ENCODE measurements at places on chromosomes 2 and 18.

- DNase-seq, result no peak
These were observed 551.4 kb upstream of the SLC39A10 start for GRCh38 chr2:195105581-195105980.

DNA sequence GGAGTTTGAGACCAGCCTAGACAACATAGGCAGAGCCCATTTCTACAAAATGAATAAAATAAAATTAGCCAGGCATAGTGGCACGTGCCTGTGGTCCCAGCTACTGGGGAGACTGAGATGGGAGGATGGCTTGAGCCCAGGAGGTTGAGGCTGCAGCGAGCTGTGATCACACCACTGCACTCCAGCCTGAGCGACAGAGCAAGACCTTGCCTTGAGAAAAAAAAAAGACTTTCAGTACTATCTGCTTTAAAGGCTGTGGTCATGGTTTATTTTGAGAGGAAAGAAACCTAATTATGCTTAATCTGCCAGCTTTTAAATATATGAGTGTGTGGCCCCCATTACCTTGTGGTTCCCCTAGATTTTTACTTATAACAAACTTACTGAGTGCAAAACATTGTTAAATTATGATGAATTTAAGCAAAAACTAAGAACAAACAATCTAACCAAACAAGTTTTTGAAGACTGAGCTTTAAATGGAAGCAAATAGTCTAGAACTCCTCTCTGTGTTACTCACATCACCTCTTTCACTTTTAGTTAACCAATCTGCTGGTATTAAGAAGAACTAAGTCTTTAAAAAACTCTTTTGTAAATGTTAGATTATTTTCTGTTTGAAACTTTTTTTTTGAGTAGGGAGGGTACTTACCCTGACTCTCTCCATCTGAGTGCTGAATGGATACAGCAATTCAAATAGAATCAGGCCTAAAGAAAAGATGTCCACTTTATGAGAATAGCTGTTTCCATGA, 65.4 kb downstream of the EIF2AK3 start:
- no peak for DNase-seq

GRCh38 chr2:195251214-195251613, 405.8 kb upstream of the SLC39A10 start:
- peak; percentile 25 for DNase-seq

DNA sequence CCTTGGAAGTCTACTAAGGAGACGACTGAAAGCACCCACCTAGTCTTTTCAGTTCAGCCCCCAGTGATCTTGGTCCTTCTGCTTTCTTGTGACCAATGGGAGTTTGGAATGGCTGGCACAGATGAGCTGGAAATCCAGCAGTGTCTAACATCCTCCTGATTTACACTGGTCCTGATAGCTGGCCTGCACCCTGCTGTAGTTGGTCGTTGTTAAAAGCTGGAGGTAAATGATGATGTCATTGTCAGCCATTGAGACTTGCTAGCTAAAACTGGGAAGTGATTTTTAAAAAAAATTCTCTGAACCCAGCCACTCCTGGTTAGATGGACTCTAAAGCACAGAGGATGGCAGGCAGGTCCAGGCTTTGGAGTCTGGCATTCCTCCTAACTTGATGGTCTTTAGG, 19.3 kb downstream of the CCT7 start:
- DNase-seq, result no peak

- no peak for DNase-seq
These were observed 134.1 kb downstream of the CNTNAP5 start for GRCh38 chr2:124159166-124159565.

GRCh38 chr2:172102391-172103359, at the start of gene DLX2:
Gene DLX2, minus strand, starts transcription at chr2:172102900. Its CDS starts 362 bp downstream, at chr2:172102538.
- DNase-seq, result no peak

DNA sequence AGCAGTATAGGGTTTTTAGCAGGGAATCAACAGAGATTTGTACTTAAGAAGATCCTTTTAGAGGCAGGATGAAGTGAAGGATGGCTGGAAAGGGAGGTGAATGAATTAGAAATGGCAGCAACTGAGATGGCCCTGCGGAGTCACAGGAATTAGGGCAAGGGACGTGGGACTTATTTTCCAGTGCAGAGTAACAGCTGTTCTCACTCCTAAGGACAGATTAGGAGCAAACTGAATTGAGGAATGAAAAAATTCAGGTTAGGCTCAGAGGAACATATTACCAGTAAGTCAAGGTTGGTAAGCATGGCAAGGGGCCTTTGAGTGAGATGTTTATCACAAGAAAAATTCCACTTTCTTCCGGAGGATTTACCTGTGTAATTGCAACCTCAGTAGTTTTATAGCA, 34.4 kb downstream of the COL4A3 start:
- DNase-seq, result no peak

- DNase-seq, result no peak
These were observed 209.6 kb upstream of the TNP1 start for GRCh38 chr2:217069263-217070042.

- DNase-seq, result no peak
These were observed 367 bp downstream of the FBXO48 start for GRCh38 chr2:68466778-68467076.

DNA sequence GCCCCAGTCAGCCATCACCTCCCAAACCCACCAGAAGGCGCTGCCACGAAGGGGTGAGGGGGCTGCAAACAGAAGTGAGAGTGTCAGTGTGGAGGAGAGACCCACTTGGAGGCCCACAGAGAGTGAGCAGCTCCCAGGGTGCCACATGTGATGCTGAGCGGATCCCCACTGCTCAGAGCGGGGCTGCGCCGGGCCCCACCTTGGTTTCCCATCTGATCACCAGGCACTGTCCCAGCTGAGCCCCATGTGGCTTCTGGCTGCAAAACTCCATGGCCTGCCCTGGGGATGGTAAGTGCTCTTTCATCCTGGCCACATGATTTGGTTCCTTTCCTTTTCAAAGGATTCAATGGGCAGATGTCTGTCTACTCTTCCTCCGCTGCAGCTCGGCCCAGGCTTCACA, 23.8 kb downstream of the SNORC start:
- DNase-seq, result no peak

DNA sequence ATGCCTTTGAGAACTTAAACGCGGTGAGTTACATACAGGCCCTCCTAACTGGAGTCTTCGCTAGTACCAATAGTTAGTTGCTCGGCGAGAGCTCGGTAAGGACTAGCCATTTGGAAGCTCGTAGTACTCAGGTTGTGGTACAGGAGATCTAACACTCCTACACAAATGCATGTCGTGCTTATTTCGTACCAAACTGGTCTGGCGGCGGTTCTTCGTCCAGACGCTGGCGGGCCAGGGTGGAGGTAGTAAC, 346 bp upstream of the VRK2 start:
- DNase-seq, result no peak

DNA sequence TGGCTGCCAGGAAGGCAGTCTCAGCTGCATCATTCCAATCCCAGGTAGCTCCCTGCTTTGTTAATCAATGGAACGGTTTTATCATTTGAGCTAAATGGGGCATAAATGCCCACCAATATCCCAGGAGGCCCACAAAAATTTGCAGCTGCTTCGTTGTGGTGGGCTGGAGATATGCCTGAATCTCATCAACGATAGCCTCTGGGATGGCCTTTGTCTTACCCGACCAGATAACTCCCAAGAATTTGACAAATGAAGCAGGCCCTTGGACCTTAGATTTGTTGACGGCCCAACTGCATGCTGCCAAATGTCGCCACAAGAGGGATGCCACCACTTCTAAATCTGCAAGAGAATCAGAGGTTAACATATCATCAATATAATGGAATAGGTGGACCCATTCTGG, 236.4 kb downstream of the MBD5 start:
- no peak for DNase-seq

GRCh38 chr2:53103679-53104078, 663.9 kb upstream of the CHAC2 start:
- DNase-seq, result no peak

GRCh38 chr2:112137516-112138158, 548 bp upstream of the FBLN7 start:
- DNase-seq, result no peak

DNA sequence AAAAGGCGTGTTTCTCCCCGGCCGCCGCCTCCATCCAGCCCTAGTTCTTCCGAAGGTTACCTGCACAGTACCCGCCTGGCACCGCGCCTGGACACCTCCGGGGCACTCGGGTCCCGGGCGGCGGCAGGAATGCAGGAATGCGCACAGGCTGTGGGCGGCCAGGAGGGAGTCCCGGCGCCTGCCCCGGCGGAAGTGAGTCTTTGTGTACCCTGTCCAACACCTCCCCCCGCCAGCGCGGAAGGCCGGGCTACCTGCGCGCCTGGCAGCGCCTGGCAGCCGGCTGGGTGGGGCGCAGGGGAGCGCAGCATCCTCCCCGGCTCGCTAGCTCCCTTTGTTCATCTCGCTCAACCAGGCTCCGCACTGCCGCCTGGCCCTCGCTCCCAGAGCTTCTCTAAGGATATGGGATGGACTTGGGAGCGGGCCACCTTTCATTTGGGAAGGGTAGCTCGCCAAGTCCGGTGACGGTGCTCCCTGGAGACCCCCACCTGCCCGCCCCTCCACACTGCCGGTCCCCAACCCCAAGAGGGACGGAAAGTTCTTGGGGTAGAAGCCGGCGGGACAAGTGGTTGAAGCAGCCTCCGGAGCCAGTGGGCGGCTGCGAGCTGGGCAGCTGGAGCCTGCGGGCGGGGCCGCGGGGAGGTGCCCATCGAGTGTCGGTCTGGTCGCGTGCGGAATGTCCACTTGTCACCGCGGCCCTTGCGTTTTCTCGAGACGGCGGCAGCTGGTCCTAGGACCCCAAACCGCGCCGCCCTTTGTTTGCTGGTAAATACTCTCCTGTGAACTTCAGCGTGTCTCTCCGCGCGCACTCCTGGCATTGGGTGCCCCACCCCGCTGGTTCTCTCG, 1.2 kb upstream of the ST6GAL2 start:
- DNase-seq, result no peak

GRCh38 chr18:46261799-46262198, 157.6 kb downstream of the HAUS1 start:
- DNase-seq, result no peak

DNA sequence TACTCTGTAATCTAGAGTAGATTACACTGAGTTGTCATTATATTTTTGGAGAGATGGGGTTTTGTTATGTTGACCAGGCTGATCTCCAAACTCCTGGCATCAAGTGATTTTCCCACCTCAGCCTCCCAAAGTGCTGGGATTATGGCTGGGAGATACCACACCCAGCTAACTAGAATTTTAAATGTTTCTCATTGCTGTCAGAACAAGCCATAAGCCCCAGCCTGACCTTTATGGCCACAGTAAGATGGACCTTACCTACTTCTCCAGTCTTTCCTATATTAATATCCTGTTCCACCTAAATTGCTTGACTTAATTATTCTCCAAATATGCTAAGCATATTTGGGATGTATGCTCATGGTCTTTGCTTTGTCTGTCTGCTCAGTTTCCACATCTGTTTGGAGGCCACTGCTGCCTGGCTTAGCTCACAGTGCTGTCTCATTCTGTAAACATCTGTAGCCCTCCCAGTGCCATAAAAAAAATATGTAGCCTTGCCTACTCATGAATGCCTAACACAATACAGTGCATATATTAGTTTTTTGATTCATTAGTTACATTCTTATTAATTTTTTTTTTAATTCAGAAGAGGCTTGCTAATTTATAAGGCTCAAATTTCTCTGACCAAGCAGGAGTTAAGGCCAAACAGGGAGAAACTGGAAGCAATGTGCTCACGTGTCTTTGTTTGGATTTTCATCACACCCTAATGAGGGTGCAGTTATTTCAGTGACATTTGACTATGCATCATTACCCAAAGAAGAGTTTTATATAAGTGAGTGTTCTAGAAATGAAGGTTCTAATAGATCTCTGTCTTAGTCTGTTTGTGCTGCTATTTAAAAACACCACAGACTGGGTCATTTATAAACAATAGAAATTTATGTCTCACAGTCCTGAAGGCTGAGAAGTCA, 45.3 kb upstream of the PSME4 start:
- no peak for DNase-seq

GRCh38 chr2:70946832-70947442, 11.2 kb downstream of the ATP6V1B1 start:
- DNase-seq, result no peak

- no peak for DNase-seq
These were observed 4.0 kb upstream of the DSG2 start for GRCh38 chr18:31493941-31494340.

DNA sequence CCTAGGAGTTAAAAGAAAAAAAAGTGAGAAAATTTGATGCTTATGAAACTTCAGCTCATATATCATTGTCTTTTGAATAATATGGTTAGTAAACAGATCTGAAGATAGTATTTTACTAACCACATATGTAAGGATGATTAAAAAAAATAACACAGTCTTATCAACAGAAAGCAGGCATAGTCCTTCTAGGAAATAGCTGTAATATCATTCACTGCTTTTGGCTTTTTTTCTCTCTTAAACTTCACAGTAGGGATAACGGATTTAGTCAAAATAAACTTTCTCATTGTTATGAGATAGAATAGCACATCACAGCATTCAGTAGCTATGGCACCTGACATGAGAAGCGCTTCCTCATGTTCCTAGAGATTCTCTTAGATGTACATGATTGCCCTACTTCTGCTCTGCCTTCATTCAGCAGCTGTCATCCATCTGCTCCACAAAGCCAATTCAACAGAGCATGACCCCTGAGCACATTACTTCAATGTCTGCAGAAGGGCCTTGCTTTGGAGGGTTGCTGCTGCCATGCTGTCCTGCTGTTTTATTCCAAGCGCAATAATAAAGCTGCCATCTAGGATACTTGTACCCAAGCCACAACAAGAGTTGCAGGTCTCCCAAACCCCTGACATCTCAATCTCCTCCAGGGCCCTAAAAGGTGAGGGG, 67.0 kb downstream of the TTC21B start:
- no peak for DNase-seq

DNA sequence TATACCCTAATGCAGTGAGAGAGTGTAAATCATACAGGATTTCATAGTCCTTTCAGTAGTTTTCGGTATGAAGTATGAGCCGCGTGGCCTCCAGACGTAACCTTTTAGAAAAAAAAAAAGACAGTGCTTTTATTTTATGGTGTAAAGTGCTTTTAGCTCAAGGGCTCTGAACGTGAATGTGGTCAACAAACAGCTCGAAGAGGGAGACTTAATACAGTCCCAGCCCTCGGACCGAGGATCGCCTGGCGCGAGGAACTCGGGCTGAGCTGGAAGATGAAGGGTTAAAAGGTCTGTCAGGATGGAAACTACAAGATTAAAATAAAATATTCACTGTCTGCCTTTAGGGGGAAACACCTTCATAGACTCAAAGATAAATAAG, 4.0 kb upstream of the BCL11A start:
- DNase-seq, result no peak

GRCh38 chr2:171319164-171319810, 114.5 kb downstream of the METTL8 start:
- DNase-seq, result peak; percentile 61

- peak; percentile 5 for DNase-seq
These were observed 92.3 kb upstream of the THUMPD2 start for GRCh38 chr2:39871291-39871761.

DNA sequence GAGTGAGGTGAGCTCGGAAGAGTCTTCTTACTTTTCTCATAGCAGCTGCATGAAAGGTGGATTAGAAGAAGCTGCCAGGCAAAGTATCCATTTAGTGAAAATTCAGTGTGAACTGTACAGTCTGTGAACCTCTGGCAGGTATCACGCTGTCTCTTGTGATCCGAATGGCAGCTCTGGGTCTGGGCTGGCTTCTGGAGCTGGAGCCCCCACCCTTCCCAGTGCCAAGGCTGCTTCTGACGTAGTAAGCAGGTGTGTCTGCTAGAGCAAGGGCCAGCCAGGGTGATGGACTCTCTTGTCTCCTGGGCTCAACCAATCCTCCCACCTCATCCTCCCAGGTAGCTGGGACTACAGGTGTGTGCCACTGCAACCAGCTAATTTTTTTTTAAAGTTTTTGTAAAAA, 14.0 kb upstream of the NTSR2 start:
- no peak for DNase-seq

Data from glomerular endothelial cell (primary cell).